B cell (primary cell): ENCODE measurements at places on chromosomes 6 and 20.

GRCh38 chr20:59735917-59736316 is 131.6 kb downstream of the PHACTR3 start:
- DNase-seq: no peak

DNA sequence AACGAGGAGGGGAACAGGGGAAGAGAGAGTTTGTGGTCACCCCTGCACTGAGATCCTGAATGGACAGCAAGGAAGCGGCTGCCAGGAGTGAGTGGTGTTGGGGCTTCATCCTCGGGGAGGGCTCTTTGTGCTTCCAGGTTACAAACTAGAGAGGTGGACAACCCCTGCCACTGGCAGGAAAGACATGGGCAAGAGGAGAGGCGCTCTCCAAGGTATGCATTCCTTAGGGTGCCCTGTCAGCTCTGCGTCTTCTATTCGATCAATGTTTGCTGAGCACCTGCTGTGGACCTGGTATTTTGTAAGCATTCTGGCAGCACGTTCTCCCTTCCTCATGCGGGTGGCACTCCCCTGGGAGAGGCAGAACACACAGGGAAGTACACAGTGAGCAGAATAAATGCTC is 93.6 kb downstream of the CDH4 start:
- no peak for DNase-seq

DNA sequence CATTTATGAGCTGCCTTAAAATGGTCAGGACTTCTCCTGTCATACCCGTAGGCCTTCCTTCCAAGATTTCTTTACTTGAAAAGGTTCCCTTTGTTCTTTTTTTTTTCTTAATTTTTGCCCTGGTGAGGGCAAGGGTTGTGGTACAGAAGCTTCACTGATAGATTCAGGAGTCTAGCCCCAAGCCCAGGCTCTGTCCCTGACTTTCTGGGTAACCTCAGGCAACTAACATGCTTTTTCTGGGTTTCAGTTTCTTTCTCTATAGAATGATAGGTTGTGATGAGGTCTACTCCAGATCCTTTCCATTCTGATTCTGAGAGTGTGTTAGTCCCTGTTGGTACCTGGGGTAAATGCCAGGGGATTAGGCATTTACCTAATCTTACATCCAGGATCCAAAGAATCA is 21.2 kb downstream of the SNPH start:
- DNase-seq: no peak

DNA sequence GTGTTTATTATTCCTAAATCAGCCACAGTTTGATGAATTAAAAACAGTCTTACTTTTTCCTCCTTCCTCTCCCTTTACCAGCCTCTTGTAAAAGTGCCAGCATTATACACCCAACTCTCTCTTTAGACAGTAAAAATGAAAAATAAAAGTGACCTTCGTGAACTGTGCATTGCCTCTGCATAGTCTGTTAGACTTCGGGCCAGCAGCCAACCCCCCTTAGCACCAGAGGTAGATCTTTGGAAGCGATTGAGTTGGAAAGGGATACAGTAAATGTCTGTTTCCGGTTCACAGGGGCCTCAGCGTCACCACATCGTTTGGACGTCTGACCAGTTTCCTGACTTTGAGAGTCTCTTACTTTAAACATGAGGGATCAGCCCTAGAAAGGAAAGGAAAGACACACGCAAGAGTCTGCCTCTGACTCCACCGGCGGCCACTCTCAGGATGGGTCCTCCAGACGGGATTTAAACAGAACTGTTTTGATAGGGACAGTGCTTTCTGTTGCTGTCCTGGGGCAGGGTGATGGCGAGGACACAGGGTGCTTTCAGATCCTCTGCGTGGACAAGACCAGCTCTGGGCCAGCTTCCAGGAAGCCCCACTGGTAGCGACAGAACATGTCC is 206.6 kb upstream of the PREP start:
- DNase-seq: no peak

- peak; percentile 88 for DNase-seq
These were observed 105.5 kb upstream of the MYL9 start for GRCh38 chr20:36435592-36436541.

- no peak for DNase-seq
These were observed 38.3 kb upstream of the SMLR1 start for GRCh38 chr6:130788954-130789353.

DNA sequence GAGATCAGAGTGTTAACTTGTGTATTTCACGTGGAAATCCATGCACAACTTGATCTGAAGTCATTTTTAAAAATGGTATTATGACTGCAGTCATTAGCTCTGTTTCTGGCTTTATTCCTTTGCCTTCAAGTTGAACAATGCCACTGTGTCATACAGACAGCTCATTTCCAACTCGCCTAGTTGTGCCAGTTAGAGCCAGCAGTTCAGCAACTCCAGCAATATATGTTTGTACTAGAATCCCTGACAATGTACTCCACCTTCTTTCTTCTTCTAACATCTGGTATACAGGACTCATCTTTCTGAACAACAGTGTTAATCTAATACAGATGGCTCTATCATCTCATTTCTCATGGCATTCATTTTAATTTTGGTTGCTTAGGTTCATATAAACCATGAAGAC is 418.3 kb upstream of the POU3F2 start:
- no peak for DNase-seq

GRCh38 chr6:72132851-72133250 is 246.5 kb downstream of the RIMS1 start:
- DNase-seq: no peak

GRCh38 chr6:135346747-135347146 is 150.8 kb downstream of the AHI1 start:
- no peak for DNase-seq

DNA sequence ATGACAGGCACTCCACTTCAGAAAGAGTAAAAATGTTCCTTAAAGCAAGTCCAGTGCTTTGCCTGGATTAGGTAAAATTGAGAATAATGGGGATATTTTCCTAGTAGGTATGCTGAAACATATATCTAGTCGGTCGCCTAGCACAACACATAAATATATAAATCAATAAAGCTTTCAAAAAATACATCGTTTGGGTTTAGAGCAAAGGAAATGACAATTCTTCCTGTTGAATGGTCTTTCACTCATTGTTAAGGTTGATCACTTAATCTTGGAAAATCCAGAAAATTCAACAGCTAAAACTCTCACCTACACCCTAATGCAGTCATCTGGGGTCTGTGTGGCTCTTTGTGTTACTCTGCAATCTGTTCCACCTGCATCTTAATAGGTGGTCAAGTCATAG is 13.9 kb downstream of the HAO1 start:
- no peak for DNase-seq

- no peak for DNase-seq
These were observed 6.0 kb upstream of the SMIM28 start for GRCh38 chr6:138371720-138372119.

- DNase-seq: no peak
These were observed 38.3 kb upstream of the PKIB start for GRCh38 chr6:122571888-122572287.

DNA sequence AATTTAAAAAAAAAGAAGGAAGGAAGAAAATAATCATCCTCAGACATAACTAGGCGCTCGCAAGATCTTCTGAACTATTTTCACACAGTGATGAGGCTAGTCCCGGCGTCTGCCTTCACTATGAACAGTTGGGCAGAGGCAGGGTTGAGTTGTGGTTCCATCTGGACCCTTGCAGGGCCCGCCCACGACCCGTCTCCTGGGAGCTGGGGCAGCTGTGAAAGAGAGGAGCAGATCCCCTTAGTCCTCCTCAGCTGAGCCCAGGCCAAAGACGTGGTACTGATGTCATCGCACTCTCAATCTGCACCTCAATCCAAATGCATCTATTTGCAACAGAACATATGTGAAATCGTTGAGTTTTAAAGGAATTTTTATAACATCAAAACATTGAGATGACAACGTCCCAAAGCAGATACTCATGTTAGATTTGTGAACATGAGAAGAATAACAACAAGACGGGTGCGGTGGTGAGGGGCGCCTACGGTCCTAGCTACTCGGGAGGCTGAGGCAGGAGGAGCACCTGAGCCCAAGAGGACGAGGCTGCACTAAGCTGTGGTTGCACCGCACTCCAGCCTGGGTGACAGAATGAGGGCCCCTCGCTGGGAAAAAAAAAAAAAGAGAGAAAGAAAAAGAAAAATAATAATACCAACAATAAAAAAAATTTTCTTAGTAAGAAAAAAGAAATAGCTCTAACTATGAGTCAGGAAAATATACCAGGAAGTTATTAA is 15.3 kb downstream of the TCFL5 start:
- DNase-seq: no peak

- no peak for DNase-seq
These were observed 49.8 kb upstream of the ERVFRD-1 start for GRCh38 chr6:11161031-11161956.

GRCh38 chr6:35147026-35147425 is 5.9 kb upstream of the TCP11 start:
- no peak for DNase-seq

GRCh38 chr6:49097116-49097515 is 365.9 kb downstream of the MMUT start:
- DNase-seq: no peak

DNA sequence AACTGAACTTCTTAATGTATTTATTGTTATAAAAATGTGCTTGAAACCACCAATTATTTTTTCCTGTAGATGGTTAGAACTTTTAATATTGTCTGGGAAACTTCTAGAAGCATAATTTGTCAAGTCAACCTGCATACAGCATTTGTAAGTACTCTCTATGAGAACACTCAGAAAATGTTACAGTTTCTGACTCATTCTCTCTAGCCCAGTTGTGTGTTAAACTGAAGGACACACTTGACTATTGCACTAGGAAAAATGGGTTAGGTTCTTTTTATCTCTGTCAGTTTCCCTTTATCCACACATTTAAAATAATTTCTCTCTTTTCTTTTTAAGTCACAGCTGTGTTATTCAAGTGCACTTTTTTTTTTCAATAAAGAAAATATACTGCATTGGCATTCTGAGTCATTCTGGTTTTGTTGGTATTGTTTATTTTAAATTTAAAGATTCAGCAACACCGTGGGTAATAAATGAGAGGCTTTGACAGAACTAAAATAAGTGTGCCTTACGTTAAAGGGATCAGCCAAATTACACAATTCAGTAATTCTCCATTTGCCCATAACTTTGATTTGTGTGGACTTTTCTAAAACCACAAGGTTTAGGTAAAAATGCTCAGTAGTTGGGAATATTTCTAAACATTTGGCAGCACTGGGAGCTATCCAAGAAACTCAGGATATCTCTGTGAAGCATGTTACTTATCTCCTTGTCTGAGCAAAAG is 50.7 kb downstream of the OPN5 start:
- no peak for DNase-seq

- DNase-seq: no peak
These were observed 250.0 kb downstream of the HIVEP2 start for GRCh38 chr6:142695016-142695415.

DNA sequence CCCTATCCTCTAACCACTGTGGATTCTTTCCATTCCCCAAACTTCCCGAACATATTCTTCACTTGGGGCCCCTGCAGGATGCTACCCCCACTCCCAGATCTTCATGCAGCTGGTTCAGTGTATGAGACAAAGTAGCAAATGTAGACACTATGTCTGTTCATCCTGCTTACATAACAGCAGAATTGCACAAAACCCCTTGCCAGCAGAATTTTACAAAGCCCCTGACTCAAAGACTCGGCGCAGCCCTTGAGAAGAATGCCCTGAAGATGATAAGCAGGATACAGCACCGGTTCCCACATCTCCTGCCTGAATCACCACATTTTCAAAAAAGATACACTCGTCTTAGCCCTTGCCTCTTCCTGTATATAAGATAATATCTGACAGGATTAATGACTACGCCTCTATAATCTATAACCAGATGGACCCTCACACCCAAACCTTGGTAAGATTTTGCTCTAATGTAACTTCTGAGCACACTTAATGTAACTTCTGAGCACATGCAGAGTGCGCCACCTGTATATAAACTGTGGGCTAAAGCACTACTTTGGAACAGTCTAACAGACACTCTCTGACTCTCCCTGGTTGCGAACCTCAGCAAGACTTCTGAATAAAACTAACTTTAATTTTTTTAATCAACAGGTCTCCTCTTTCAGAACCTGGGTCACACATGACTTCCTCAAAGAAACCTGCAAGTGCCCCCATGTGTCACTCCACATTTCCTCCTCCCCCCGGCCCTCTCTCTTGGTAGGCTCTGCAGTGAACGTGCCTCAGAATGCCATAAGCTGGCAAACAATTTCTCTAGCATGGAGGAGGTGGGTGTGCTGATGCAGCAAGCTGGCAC is 28.7 kb downstream of the RALGAPA2 start:
- DNase-seq: no peak

GRCh38 chr6:24249926-24250325 is 107.9 kb downstream of the DCDC2 start:
- no peak for DNase-seq

DNA sequence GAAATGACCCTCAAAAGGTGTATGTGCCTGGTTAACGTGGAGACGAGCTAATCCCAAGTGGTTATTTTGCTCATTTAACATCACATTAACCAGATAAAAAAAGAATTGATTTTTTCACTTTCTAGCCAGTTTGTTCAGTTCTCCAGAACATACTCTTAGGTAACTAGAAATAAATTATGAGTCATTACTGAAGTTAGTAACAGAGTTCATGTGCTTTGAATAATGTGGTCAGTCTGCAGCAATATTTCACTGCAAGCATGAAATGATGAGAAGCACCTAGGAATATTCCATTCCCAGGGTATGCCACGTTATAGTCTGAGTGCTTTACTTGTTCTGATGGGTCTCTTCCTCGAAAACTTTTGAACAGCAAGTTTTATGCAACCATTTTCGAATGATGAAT is 138.3 kb upstream of the INSM1 start:
- DNase-seq: no peak

DNA sequence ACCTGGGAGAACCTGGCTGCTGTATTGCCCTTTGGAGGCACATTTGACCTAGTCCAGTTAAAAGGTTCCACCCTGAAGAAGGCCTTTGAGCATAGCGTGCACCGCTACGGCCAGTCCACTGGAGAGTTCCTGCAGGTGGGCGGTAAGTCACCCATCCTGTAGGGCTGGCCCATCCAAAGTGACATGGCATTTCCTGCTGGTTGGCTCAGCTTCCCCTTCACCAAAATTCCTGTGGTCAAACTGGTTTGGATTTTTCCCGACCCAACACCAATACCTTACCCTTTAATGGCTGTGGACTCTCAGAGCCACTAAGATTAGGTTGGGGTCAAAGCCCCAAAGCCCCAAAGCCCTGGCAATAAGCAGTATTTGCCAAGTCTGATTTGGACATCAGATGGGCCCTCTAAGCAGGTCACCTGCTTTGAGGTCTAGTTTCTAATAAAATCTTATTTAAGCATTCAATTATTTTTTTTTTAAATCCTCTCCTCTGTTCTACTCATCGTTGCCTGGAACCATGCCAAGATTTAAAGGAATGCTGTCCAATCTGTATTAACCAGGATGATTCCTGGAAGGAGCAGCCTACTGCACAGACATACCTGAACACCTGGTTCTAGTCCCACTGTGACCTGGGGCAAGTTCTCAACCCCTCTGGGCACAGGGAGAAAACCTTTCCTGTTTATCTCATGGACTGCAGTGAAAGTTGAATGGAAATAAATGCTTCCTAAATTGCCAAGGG is 40.8 kb downstream of the NT5E start:
- DNase-seq: no peak

GRCh38 chr20:31440012-31440659 is at the start of gene DEFB123:
TSS of gene DEFB123 (plus strand) at chr20:31440632. CDS start at chr20:31440699, 67 bp downstream.
- DNase-seq: no peak
